Renal cortex interstitium (tissue), 15 donors: ENCODE measurements at places on chromosomes 5 and 9.

DNA sequence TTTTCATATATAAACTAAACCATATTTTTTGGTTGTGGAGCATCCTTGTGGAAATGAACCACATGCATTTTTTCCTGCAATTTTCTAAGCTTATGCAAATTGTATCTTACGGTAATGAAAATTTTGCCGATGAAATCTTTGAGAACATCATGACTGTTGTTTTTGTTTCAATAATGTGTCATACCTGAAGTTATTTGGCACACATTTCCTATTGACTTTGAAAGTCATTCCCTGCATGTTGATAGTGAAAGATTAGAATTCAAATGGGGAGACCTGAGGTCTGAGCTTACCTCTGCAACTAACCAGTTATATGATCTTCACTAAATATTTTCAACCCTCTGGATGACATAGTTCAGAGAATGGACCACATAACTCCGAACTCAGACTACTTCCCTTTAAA, 88.5 kb downstream of the PRR16 start:
- no peak for DNase-seq

GRCh38 chr5:57435701-57436134, 46.9 kb downstream of the ACTBL2 start:
- no peak for DNase-seq

GRCh38 chr5:155023320-155023719, 9.8 kb downstream of the KIF4B start:
- no peak for DNase-seq

GRCh38 chr9:136172412-136173079, 32.4 kb downstream of the LHX3 start:
- DNase-seq = no peak

DNA sequence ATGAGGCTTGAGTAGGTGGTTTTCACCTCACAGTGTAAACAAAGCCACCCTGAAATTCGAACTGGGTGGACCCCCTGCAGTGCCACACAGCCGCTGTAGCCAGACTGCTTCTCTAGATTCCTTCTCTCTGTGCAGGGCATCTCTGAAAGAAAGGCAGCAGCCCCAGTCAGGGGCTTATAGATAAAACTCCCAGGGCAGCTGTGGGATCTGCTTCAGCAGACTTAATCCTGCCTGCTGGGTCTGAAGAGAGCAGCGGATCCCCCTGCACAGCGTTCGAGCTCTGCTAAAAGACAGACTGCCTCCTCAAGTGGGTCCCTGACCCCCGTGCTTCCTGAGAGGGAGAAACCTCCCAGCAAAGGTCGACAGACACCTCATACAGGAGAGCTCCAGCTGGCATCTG, 71.4 kb downstream of the CARTPT start:
- DNase-seq = no peak

DNA sequence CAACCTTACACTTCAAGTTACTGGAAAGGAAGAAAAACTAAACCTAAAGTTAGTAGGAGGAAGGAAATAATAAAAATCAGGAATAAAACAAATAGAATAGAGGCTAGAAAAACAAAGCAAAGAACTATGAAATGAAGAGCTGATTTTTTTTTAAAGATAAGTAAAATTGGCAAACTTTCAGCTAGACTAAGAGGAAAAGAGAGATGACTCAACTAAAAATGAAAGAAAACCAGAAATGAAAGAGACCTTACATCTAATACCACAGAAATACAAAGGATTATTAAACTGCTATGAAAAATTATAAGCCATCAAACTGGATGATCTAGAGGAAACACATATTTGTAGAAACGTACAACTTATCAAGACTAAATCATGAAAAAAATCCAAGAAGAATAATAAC, 60.0 kb downstream of the PRRC1 start:
- DNase-seq = no peak

DNA sequence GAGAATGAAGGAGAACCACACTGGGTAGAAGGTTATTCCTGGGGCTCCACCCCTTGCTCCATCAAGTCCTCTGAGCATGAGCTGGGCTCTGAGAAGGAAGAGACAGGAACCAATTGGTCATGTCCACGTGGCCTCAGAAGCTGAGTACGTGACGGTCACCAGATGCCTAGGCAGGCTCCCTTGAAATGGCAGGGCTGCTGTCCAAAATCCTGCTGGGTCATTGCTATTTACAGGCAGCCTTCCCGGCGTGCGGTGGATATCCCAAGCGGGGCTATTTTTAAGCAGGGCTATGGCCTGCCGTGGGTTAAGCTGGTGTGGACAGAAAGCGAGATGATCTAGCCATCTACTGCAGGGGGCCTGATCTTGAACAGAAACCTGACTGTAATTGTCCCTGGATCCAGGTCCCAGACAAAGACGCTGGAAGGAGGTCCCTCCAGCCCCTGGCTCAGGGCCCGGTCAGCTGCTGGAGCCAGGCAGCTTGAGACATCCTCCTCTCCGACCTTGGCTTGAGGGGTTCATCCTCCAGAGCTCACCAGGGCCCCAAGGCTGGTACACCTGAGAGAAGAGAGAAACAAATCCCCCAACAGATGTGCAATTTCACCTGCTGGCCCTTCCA, 550 bp upstream of the CKMT2 start:
- no peak for DNase-seq

GRCh38 chr5:40172721-40173120, 507.0 kb upstream of the PTGER4 start:
- no peak for DNase-seq

- DNase-seq = no peak
These were observed 612.7 kb upstream of the DMAC1 start for GRCh38 chr9:8412327-8412726.

DNA sequence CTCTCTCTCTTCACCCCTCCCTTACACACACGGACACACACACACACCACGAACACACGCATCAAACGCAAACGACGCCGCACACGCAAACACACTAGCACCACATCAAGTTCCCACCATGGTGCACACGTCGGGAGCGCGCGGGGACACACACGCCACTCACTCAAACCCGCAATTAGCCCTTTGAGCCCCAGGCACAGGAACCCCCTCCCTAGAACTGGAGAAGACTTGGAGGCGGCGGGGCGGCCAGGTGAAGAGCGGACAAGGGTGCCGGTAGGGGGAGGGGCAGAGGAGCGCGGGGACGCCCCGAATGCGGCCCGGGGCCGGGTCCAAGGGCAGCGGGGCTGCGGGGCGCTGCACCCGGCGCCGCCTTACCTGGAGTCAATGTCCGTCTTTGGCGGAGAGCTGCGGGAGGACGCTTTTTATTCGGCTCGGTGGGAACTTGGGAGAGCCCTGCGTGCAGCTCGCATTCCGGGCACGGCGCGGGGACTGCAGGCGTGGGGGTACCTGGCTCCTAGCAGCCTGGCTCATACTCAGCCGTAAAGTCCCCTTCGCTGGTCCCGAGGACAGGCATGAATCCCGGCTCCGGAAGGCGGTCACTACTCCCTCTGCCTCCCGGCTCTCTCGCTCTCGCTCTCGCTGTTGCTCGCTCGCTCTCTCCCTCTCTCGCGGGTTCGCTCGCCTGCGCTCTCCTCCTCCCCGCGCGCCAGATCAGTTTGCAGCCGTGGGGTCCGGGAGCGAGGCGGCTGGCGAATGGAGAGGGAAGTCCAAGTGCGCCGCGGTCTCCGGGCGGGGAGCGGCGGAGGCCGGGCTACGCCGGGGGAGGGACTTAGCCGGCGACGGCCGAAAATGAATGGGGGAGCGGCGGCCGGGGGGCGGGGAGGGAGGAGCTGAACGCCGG, at the start of gene BRINP1:
TSS of gene BRINP1 (minus strand) at position 755 of the 901 bp plus-strand sequence. CDS start 56,080 bp downstream, outside the sequence.
- peak; percentile 55 for DNase-seq

GRCh38 chr5:134118212-134118835, 3.8 kb downstream of the TCF7 start:
- DNase-seq = no peak

DNA sequence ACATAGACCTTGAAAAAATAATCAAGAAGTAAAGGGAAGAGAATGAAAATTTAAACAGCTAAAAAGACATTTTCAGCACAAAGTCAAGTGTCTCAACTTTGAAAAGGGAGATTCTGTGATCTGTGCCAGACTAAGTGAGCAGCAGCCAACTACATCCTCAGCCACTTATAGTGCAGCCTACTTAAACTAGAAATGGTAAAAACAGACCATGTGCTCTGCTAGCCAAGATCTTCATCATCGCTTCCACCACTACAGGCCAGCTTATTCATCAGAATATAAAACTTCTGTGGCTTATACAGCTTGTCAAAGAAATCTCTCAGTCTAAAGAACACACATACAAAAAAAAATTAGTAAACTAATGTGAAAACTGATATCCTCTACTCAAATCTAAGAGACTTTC, 63.5 kb downstream of the CEMIP2 start:
- no peak for DNase-seq

DNA sequence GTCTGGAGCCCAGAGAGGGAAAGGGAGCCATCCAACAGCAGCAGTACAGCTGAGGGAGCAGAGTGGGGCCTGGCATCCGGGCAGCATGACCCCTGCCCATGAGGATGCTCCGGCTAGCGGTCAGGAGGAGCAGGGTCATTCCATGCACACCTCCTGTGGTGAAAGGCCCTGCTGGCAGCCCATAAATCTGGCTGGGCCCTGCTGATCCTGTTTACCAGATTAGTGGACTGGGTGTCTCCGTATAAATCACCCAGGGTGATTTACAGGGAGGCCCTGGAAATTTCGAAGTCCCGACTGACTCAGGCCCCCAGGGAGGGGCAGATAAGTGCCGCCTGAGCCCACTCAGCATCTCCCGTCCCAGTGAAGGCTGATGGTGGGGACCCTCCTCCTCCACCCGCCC, 117.6 kb upstream of the HAND1 start:
- no peak for DNase-seq

- no peak for DNase-seq
These were observed 506.7 kb downstream of the TMEM232 start for GRCh38 chr5:110219769-110220168.
